ENCODE measurements at places on chromosomes 6 and 20. TPM values are rescaled to one million over a fixed set of nuclear protein-coding genes. Genes with fewer than 3 reads are reported as not detected.

FAM209B gene
- 1.4 TPM for total RNA-seq

GRCh38 chr20:15099130-15099529 is 761.7 kb upstream of the FLRT3 start:
- DNase-seq: no peak

ETV7 gene
- 1.9 TPM for total RNA-seq

RSPO3 gene
- total RNA-seq: 1.3 TPM

DNA sequence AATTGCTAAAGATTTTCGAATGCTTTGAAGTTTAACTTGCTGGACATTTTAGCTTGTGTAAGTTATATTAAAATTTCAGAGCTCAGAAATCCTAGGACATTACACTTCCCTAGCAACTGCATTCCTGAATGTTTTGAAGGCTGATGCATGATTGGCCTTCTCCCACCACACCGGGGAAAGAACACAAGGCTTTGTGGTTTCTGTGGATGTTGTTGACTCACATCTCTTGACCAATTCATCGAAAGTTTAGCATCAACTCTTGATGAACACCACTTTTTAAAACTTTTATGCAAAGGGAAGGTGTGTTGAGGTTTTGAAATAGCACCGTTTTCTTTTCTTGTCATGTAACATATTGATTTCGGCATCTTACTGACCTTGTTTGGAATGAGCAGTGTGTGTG is 81.1 kb downstream of the RIMS1 start:
- no peak for DNase-seq

DNA sequence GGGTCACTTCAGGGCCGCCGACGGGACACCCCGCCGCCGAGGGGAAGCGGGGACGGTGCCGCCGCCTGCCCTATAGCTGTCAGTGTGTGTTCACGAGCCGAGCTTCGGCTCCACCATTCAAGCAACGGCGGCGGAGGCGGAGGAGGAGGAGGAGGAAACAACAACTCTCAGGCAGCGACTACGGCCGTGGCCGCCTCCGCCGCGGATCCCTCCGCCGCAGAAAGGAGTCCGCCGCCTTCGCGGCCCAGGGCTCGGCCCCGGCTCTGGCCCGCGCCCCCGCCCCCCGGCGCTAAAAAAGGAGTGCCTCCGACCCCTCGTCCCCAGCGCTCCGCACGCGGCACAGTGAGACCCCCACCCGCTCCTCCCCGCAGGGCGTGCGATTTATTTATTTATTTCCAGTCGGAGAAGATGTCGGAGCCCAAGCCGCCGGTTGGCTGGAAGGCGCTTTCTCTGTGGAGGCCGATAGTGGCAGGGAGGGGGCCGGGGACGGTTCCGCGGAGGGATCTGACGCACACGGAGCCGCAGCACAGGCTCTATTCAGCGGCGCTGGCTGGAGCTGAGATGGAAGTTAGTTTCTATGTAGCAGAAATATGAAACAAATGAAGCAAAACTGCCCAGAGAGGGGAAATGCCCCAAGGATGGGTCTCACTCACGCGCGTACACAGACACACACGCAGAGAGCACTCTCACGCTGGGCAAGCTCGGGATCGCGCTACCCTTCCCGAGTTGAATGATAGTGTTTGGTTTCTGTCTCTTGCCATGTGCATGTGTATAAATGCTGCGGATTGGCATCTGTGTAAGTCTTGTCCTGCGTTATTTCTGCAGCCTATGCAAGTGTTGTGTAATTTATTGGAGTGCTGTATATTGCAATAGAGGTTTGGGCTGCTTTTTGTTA is at the start of gene PHIP:
Gene PHIP, minus strand, starts transcription at position 180 of the 895 bp plus-strand sequence. CDS start 186 bp downstream, outside the sequence.
- DNase-seq: peak; percentile 98

SLC22A16 gene
- total RNA-seq: 2.8 TPM

PRDM1 gene
- total RNA-seq: 56.0 TPM

SIM1 gene
- not detected for total RNA-seq

- DNase-seq: no peak
These were observed 35.2 kb upstream of the SLC22A2 start for GRCh38 chr6:160293844-160294243.

SLA2 gene
- total RNA-seq: 9.4 TPM

OXT gene
- not detected for total RNA-seq

GRCh38 chr6:13725570-13725969 is 13.9 kb upstream of the RANBP9 start:
- no peak for DNase-seq

DNA sequence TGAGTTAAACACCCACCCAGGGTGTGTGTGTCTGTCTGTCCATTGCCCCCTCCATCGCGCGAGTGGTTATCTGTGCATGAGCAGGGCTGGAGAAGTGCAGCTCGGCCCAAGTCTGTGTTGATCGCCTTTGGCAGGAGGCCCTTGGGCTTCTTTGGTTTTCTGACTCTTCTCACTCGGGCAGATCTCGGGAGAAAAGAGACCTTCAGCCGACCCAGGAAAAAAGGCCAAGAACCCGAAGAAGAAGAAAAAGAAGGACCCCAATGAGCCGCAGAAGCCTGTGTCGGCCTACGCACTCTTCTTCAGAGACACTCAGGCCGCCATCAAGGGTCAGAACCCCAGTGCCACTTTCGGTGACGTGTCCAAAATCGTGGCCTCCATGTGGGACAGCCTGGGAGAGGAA is 132.9 kb downstream of the JPH2 start:
- DNase-seq: no peak

DNA sequence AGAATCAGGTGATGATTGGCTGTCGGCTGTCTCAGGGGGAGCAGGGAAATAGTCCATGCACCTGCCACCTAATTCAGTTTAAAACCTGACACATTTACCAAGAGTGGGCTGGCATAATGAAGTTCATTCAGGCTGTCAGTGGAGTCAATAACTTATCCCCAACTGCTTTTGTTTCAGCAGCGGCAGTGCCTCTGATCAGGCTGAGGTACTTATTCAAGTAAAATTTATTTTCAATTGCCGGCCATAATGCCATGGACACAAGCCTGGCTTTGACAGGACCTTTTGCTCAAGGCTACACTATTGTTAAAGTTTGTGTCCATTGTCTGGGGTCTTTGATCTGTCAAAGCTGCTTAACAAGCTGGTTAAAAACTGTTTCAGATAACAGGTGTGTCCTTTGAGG is 20.6 kb downstream of the OLIG3 start:
- no peak for DNase-seq

MATN4 gene
- total RNA-seq: not detected

DNA sequence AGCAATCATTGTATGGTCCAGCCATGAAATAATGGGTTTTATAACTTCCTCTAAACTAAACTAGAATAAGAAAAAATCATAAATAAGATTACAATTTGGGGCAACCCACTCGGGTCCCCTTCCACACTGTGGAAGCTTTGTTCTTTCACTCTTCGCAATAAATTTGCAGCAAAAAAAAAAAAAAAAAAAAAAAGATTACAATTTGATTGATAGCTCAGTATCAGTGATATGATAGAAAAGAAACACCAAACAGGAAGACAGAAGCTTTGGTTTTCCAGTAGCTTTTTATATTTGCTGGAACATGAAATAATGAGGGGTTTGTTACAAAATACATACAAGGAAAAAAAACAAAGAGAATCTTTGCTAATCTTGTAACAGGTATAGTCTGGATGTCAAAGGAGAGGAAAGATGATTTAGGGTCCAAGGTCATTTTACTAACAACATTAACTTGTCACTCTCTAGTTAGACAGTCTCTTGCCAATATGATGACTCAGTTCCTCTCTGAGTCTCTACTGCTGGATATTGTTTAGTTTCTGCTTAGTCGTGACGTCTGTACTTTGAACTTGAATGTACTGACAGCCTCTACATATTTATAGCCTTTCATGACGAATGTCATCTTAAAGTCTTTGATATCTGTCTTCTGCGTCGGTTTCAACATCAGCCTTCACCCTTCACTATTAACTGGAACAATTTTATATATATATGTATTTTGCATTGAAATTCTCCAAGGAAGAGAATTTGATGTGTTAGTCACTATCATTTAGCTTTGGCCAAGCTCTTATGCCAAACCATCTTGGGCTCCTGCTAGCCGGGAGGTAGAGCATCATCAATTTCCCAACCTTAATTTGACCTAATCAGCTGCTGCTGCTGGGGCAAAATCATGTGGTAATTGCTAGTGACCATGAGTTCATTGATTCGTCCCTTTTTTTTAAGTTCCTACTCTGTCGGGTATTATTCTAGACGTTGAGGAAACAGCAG is 213.1 kb upstream of the STXBP5 start:
- DNase-seq: no peak

CYP24A1 gene
- total RNA-seq: not detected

- DNase-seq: no peak
These were observed 30.4 kb downstream of the ELOVL2 start for GRCh38 chr6:11013721-11014070.

TPX2 gene
- 8.8 TPM for total RNA-seq

DNA sequence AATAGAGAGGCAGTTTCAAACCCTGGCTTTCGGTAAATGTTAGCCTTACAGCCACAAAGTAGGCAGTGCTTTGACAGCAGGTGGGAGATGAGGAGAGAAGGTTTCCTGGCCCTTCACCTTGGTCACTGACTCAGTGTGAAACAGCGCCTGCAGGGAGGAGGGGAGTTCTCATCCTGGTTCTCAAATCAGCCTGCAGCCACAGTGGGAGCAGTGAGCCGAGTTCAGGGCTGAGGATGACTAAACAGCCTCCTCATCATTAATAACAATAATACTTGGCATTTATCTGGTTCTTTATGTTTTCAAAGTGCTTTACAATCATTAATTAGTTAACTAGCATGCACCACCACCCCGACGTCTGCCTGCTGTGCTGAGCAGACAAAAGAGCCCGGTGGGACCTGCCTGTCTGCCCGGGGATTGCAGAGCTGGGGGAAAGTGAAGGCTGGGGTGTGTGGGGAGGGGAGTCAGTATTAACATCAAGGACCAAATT is 59.6 kb downstream of the PRDM1 start:
- no peak for DNase-seq

DNA sequence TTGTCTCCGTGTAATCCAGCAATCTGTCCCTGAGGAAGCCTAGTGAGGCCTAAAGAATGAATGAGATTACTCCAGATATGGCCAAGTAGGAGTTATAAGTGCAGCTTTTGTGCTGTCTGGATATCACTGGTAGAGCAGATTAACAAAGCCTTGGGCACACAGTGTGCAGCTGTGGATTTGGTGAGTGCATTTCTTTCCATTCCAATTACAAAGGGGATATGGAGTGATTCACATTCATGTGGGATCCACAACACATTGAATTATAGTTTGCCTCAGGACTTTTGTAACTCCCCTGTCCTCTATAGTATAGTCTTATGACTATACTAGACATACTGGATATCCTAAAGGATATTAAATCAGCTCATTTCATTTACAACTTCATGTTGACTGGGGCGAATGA is 47.1 kb downstream of the HLA-F start:
- no peak for DNase-seq

DNA sequence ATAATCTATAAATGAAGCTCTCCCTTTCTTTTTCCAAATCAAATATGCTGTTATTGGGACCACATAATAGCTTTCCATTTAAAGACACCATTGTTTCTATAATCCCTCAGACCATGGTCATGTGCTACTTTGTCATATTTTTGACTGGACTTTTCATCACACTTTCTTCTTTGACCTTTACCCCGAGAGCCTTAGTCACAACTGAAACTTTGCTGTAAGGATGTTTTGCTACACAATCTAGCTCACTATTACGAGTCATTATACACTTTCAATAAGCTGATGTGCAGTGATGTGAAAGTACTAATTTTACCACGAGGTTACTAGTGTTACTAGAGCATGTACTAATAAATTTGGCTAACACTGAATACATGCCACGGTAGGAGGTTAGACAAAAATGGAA is 367.2 kb upstream of the RUNX2 start:
- DNase-seq: no peak

DNA sequence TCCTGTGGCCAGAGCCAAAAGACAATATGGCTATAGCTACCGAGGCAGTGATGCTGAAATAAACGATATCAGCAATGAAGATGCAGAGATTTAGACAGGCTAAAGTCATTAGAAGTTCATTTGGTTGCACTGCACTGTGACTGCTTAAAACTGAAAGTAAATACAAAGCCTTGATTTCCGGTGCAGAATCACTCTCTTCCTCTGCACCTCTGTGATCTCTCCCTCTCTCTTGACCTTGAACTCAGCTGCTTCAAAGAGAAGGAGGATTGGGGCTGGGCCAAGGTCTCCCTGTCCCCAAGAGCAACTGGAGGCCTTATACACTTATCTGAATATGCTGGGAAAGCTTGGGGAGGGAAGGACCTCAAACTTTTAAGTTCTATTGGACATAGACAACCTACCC is 34.6 kb upstream of the SPACA1 start:
- no peak for DNase-seq

DNA sequence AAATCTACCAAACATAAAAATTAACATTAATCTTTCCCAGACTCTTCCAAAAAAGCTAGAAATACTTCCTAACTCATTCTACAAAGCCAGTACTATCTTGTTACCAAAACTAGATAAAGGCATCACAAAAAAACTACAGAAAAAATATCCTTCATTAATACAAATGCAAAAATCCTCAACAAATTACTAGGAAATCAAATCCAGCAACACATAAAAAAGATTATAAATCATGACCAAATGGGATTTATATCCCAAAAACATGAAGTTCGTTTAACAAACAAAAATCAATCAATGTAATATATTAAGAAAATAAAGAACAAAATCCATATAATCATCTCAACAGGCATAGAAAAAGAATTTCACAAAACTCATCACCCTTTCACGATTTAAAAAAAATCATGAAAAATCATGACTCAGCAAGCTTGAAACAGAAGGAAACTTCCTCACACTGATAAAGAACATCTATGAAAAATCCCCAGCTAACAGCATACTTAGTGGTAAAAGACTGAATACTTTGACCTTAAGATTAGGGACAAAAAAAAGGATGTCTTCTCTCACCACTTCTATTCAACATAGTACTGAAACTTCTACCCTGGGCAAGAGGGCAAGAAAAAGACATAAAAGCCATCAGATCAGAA is 43.2 kb downstream of the RANBP9 start:
- DNase-seq: no peak

- DNase-seq: peak; percentile 21
These were observed 12.9 kb upstream of the UQCC2 start for GRCh38 chr6:33724102-33725023.

LRRC73 gene
- total RNA-seq: 0.60 TPM

- peak; percentile 88 for DNase-seq
These were observed 1.1 kb downstream of the GNL1 start for GRCh38 chr6:30554962-30555815.

GRCh38 chr6:56890683-56891429 is 64.1 kb upstream of the BEND6 start:
- no peak for DNase-seq

- DNase-seq: no peak
These were observed 40.6 kb downstream of the DTD1 start for GRCh38 chr20:18628330-18628920.

DNA sequence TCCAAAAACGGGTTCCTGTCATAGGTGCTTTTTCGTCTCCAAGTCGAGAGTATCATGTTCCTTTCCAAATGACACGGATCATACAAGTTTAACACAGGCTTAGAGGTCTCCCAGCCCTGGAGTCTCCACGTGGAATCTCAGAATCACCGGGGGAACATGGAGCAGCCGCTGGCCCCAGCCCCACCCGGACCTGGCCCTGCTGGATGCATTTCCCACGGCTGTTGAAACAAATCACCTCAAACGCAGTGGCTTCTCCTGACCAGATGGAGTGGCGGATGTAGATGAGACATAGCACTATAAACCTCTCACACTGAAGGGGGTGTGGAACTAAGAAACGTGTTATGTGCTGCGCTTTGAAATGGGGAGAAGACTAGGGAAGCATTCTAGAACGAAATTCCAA is 70.0 kb upstream of the FRMD1 start:
- no peak for DNase-seq

GRCh38 chr6:103140308-103141027 is 1719.3 kb downstream of the HACE1 start:
- no peak for DNase-seq

Measured in spleen (tissue), 13 donors.